ENCODE measurements at places on chromosomes 7 and 10.

- H3K4me1 ChIP-seq = no peaks in the 10 kb centered on the region
- H3K4me3 ChIP-seq = no peak overlapping the region
- DNase-seq = no peak
- H3K27me3 ChIP-seq = no peaks in the 10 kb centered on the region
Observed at GRCh38 chr10:5265139-5265538, 68.5 kb downstream of the AKR1C4 start.

GRCh38 chr10:47104151-47104605, 192.9 kb downstream of the PTPN20 start:
- no peak for DNase-seq
- H3K27ac ChIP-seq = no peak overlapping the region
- H3K27me3 ChIP-seq = no peaks in the 10 kb centered on the region
- no peaks in the 10 kb centered on the region for H3K36me3 ChIP-seq
- no peak overlapping the region for H3K4me3 ChIP-seq

- peaks cover 20% of the 10 kb centered on the region for H3K4me1 ChIP-seq
- no peak for DNase-seq
- peaks cover 6% of the 10 kb centered on the region for H3K27me3 ChIP-seq
- H3K36me3 ChIP-seq = peaks cover 3% of the 10 kb centered on the region
- no peak overlapping the region for H3K27ac ChIP-seq
Observed at GRCh38 chr7:151246851-151247580, 1.5 kb downstream of the SMARCD3 start.

DNA sequence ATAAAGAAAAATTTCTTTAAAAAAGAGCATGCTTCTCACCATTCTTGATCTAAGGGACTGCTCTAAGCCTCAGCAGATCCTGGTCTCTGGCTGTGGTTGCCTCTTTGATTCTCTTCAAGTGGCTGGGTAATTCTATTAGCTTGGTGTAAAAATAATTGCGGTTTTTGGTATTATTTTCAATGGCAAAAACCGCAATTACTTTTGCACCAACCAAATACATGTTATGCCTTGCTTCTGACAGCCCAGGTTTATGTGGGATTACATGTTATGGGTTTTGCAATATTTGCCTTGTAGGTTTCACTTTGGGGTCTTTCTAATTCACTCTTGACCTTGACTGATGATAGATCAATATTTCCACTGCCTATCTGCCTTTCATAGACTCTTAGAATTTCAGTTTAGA, 20.0 kb upstream of the CREB5 start:
- no peak overlapping the region for H3K27ac ChIP-seq
- H3K4me1 ChIP-seq = no peaks in the 10 kb centered on the region
- DNase-seq = no peak
- H3K27me3 ChIP-seq = no peaks in the 10 kb centered on the region
- no peak overlapping the region for H3K4me3 ChIP-seq
- H3K36me3 ChIP-seq = no peaks in the 10 kb centered on the region

DNA sequence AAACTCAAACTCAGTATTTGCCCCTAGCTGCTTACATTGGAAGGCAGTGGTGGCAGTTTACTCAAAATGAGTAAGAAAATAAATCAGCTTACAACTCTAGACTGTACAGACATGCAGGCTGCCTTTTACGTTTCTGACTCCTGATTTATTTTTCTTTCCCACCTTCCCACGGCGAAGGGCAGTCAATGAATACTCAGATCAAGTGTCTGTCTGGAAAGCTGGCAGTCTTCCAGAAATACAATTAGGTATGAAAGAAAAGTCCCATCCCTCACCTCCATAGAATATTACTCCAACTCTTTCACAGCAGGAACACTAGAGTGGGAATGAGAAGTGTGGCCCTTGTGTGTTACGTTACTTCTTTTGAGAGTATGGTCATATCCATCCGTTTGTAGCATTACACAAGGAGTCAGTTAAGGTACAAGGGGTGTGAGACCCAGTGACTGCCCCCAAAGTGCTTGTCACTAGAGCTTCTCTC, 1.3 kb upstream of the PAPSS2 start:
- H3K36me3 ChIP-seq = no peaks in the 10 kb centered on the region
- no peak overlapping the region for H3K4me3 ChIP-seq
- peaks cover 9% of the 10 kb centered on the region for H3K27me3 ChIP-seq
- H3K4me1 ChIP-seq = no peaks in the 10 kb centered on the region
- no peak overlapping the region for H3K27ac ChIP-seq
- DNase-seq = no peak

- no peak overlapping the region for H3K4me3 ChIP-seq
Observed at GRCh38 chr7:54778696-54779540, 19.9 kb upstream of the SEC61G start.

GRCh38 chr10:114073395-114074186, 29.9 kb downstream of the ADRB1 start:
- H3K27ac ChIP-seq = no peak overlapping the region
- DNase-seq = no peak
- H3K27me3 ChIP-seq = no peaks in the 10 kb centered on the region
- H3K4me1 ChIP-seq = no peaks in the 10 kb centered on the region

DNA sequence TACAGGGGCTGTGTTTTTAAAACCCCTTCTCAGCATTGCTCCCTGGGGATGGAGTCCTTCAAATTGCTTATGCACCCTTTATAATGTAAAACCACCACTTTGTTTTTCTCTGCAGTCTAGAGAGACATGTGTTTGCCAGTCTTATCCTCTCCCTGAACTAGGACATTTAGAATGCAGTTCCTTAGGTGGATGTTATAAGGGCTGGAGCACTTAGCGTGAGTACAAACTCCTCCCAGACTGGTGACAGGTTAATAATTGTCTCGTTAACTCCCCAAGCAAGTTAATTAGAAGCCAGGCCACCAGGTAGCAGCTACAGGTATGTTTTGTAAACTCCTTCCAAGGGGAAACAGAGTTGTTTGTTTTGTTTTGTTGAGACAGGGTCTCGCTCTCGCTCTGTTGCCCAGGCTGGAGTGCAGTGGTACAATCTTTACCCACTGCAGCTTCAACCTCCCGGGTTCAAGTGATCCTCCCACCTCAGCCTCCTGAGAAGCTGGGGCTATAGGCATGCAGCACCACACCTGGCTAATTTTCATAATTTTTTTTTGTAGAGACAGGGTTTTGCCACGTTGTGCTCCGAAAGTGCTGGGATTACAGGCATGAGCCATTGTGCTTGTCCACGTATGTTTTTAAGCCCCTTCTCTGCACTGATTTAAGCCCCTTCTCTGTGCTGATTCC, 100.2 kb downstream of the FAM107B start:
- H3K4me3 ChIP-seq = no peak overlapping the region
- no peak for DNase-seq
- no peak overlapping the region for H3K27ac ChIP-seq
- H3K4me1 ChIP-seq = peaks cover 11% of the 10 kb centered on the region
- no peaks in the 10 kb centered on the region for H3K27me3 ChIP-seq

- peaks cover 4% of the 10 kb centered on the region for H3K4me1 ChIP-seq
- no peaks in the 10 kb centered on the region for H3K36me3 ChIP-seq
- no peak overlapping the region for H3K27ac ChIP-seq
- H3K27me3 ChIP-seq = no peaks in the 10 kb centered on the region
Observed at GRCh38 chr10:93221521-93221920, 147.8 kb downstream of the CYP26A1 start.

DNA sequence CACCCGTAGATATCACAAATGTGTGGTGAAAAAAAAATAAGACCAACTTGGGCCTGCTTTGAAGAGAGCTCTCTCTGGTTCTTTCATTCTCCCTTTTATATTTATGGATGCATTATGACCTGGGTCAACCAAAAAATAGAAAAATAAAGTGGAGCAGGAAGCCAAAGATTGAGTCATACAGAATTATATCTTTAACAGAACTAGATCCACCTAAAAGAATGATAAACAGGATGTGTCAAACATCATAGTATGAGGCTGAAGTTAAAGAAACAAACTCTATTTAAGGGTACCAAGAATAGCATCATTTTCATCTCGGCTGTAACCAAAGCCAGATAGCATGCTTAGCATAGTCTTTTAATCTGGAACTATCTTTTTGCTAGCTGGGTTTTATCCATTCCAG, 28.8 kb upstream of the NMT2 start:
- H3K27ac ChIP-seq = no peak overlapping the region
- no peak overlapping the region for H3K4me3 ChIP-seq
- no peaks in the 10 kb centered on the region for H3K27me3 ChIP-seq
- H3K36me3 ChIP-seq = no peaks in the 10 kb centered on the region
- no peak for DNase-seq

GRCh38 chr10:132703419-132704007, 82.4 kb downstream of the NKX6-2 start:
- H3K36me3 ChIP-seq = peaks cover 24% of the 10 kb centered on the region
- no peaks in the 10 kb centered on the region for H3K4me1 ChIP-seq
- no peak overlapping the region for H3K27ac ChIP-seq
- DNase-seq = no peak
- peak overlapping the region; percentile 44 for H3K4me3 ChIP-seq

GRCh38 chr7:52009181-52009580, 692.6 kb upstream of the COBL start:
- H3K27ac ChIP-seq = no peak overlapping the region
- no peaks in the 10 kb centered on the region for H3K4me1 ChIP-seq
- no peak overlapping the region for H3K4me3 ChIP-seq
- DNase-seq = no peak
- no peaks in the 10 kb centered on the region for H3K27me3 ChIP-seq

DNA sequence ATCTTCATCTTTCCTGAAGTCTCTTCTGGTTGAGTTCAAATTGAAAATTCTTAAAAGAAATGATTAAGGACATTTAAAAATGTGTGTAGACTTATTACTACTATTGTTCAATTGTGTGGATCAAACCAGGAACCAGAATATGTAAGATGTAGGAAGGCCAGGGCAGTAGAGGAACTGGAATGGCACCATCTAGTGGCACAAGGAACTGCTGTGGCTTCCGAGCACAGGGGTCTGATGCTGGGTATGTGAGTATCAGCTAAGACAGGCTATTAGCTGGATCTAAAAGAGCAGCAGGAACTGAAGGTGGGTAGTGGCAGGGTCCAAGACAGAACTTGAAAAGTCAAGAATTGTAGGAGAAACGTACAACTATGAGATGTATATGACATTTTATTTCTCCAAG, 247.3 kb downstream of the SEMA3A start:
- H3K4me3 ChIP-seq = no peak overlapping the region
- peak; percentile 44 for DNase-seq
- H3K36me3 ChIP-seq = no peaks in the 10 kb centered on the region
- no peaks in the 10 kb centered on the region for H3K27me3 ChIP-seq
- no peak overlapping the region for H3K27ac ChIP-seq
- H3K4me1 ChIP-seq = no peaks in the 10 kb centered on the region

GRCh38 chr7:26657206-26657641, 207.2 kb downstream of the SKAP2 start:
- H3K27ac ChIP-seq = no peak overlapping the region
- no peak for DNase-seq
- no peaks in the 10 kb centered on the region for H3K27me3 ChIP-seq
- no peak overlapping the region for H3K4me3 ChIP-seq
- H3K4me1 ChIP-seq = no peaks in the 10 kb centered on the region

DNA sequence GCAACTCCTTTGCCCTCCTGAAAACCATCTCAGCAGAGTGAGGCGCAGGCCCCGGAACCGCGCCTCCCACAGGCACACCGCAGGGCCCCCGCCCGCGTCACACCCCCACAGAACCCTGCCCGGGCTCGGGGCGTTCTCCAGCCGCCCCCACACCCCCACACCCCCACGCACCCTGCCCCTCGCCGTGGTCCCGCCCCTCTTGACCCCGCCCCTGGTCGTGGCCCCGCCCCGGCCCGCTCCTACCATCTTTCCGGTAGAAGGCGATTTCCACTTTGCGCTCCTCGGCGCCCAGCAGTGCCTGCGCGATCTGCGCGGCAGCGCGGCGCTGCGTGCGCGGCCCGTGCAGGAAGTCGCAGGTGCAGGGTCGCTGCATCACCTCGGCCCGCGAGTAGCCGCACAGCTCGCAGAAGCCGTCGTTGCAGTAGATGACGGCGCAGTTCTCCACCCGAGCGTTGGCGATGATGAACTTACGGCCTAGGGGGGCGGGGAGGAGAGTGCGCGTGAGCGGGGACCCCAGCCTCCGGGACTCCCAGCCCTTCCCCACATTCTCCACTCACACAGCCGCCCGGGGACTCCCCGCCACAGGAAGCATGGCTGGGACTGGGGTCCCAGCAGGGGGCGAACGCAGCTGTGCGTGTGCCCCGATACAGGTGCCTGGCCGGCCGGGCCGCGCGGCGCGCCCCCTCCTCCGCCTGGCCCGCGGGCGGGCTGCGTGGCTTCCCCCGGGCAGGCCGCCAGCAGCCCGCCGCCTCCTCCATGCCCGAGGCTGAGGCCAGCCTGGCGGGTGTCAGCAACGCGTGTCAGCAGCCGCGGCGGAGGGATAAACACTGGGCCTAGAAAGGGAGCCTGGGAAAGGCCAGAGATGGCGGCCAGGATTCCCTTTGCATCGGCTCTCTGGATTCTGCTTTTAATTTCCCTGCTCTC, 3.4 kb downstream of the KCNH2 start:
- no peaks in the 10 kb centered on the region for H3K36me3 ChIP-seq
- no peak for DNase-seq
- peaks cover 51% of the 10 kb centered on the region for H3K27me3 ChIP-seq
- peak overlapping the region; percentile 65 for H3K4me3 ChIP-seq

GRCh38 chr7:149680331-149681025, 92.9 kb downstream of the ZNF467 start:
- H3K27me3 ChIP-seq = no peaks in the 10 kb centered on the region
- DNase-seq = no peak
- no peaks in the 10 kb centered on the region for H3K36me3 ChIP-seq
- H3K27ac ChIP-seq = no peak overlapping the region

GRCh38 chr7:143394068-143394467, 12.9 kb downstream of the ZYX start:
- peaks cover 9% of the 10 kb centered on the region for H3K4me1 ChIP-seq
- no peak for DNase-seq
- peaks cover 86% of the 10 kb centered on the region for H3K36me3 ChIP-seq
- no peak overlapping the region for H3K4me3 ChIP-seq
- no peak overlapping the region for H3K27ac ChIP-seq

DNA sequence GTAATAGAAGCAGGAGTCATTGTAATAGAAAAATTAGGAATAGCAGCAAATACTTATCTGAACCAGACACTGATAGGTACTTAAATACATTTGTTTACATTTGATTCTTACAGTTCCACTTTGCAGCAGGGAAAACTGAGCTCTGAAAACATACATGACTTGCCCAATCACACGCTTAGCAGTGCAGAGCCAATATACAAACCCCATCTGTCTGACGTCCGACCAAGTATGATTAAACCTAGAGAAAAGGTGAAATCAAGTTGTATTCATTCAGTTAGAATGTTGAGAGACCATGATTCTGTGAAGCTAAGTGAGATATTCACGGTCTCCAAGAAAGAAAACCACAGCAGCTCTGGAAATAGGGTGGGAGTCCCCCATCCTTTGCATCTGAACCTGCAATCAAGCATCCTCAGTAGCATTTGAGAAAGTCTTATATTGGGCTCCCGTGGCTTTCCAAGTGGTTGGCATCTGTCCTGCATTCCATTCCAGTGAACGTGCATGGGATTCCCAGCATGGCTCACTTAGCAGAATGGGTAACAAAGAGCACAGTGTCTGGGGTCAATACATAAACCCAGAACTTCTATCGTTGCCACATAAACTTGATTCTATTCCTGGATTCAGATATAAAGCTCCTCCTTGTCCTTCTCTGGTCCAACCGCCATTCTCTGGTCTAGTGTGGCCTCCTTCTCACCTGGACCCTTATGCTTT, 148.7 kb upstream of the RSU1 start:
- DNase-seq = no peak
- H3K27me3 ChIP-seq = no peaks in the 10 kb centered on the region
- no peak overlapping the region for H3K4me3 ChIP-seq
- no peak overlapping the region for H3K27ac ChIP-seq
- no peaks in the 10 kb centered on the region for H3K36me3 ChIP-seq
- peaks cover 3% of the 10 kb centered on the region for H3K4me1 ChIP-seq
